Bronchial smooth muscle cell (primary cell): ENCODE measurements at places on chromosomes 7 and 10. TPM values are rescaled to one million over a fixed set of nuclear protein-coding genes. Genes with fewer than 3 reads are reported as not detected.

The TMEM139 gene
- total RNA-seq, result 0.09 TPM in 1 of 2 replicates, not detected in the other

The MACC1 gene
- total RNA-seq, result 0.09 and 0.47 TPM in 2 replicates

The SNCG gene
- 7.2 and 69.4 TPM in 2 replicates for total RNA-seq

The MINDY4 gene
- total RNA-seq, result 4.4 and 6.3 TPM in 2 replicates

The LRRC18 gene
- total RNA-seq, result not detected in 2 replicates

The PRF1 gene
- total RNA-seq, result not detected in 2 replicates

The IQUB gene
- 0.63 and 0.69 TPM in 2 replicates for total RNA-seq

The IGF2BP3 gene
- total RNA-seq, result 21.9 and 52.6 TPM in 2 replicates

The DRGX gene
- not detected in 2 replicates for total RNA-seq

The CISD1 gene
- 13.2 and 15.8 TPM in 2 replicates for total RNA-seq

The GUSB gene
- total RNA-seq, result 21.9 and 35.7 TPM in 2 replicates

The SFMBT2 gene
- 0.17 and 0.47 TPM in 2 replicates for total RNA-seq

The LANCL2 gene
- total RNA-seq, result 13.7 and 19.1 TPM in 2 replicates

The PRPS1L1 gene
- not detected in 2 replicates for total RNA-seq

The ELN gene
- 6.5 and 19.7 TPM in 2 replicates for total RNA-seq

The AKR1C8 gene
- not detected in 2 replicates for total RNA-seq

The GPAM gene
- total RNA-seq, result 9.9 and 12.3 TPM in 2 replicates
